Jurkat, Clone E6-1 (cell line): ENCODE measurements at places on chromosomes 12 and 14.
A peak's percentile ranks its signal among the peaks of the same experiment; 100 is the strongest.

DNA sequence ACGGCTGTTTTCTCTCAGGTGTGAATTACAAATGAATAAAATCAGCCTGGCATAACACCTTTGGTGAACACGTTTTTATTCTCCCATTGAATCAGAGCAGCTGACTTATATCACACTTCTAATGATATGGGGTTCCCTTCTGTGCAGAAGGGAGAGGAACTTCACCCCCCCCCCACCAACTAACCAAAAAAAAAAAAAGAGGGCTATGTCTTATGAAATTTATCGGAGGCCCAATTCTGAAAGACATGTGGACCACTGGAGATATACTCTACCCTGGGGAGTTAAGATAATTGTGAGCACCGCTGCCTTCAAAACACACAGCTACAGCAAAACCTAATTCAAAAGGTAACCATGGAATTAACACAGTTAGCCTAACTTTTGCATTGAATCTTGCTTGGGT lies 4.6 kb downstream of the BCL11B start:
- no peak for DNase-seq

DNA sequence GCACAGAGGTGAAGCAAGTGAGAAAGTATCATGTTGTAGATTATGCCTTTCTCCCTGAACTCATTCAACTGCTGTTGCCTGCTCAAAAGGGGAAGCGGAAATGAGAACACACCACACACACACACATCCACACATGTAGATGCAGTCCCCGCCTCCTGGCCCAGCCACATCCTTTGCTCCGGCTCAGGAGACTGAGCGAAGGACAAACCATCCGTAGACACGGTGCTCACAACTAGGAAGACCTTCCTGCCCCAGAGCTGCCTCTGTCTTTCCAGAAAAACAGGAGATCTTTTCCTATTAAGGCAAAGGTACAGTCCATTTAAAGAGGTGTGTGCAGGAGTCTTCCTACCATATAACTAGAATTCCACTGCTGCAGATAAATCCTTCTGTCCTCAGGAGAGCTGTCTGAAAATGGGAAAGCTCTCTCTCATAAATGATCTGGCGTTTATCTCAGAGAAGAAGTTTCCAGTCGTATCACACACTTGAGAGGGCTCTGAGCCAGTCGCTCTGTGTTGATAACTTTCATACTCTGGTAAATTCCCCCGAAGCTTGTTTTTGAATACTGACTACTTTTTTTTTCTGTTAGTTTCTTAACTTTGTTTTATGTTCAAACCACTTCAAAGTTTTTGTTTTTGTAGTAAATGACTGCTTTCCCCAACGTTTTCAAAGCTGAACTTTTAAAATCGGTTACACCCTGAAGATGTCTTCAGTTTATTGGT lies at the start of gene TESPA1:
Gene TESPA1 (minus strand): TSS at position 105 of the 719 bp plus-strand sequence. CDS start 10,200 bp downstream, outside the sequence.
- peak; percentile 95 for DNase-seq

DNA sequence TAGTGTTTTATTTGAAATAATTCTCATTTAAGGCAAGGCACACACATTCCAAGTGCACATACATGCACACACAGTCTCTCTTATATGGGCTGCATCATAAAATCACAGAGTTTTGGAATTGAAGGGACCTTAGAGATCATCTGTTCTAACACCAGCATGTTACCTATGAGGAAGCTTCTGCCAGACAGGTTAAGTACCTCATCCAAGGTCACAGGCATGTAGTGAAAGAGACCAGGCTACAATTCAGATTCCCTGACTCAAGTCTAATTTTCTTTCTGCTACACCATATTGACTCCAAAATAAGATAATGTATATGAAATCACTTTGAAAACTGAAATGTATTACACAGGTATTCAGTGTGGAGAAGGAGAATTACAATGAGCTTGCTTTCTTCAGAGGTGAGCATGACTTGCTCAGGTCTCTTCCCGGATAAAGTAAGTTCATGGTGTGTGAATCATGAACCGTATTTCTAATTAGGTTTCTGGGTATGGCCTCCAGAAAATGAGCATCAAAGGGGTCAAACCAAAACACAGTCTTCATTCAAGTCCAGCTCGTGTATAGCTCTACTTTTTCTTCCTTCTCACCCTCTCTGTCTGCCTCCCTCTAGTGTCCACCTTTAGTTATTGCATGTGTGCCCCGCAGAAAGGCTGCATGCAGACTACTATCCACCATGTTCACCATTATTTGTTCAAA lies 411.9 kb downstream of the FUT8 start:
- DNase-seq: peak; percentile 78

- no peak for DNase-seq
These were observed 509.6 kb downstream of the NOVA1 start for GRCh38 chr14:26088275-26088674.

- no peak for DNase-seq
These were observed 71.6 kb downstream of the FGD4 start for GRCh38 chr12:32470936-32471470.

- no peak for DNase-seq
These were observed 34.8 kb upstream of the FRMD6 start for GRCh38 chr14:51616724-51617409.

GRCh38 chr14:59200195-59200594 lies 11.7 kb downstream of the DAAM1 start:
- no peak for DNase-seq

- DNase-seq: no peak
These were observed 124.7 kb downstream of the EPS8 start for GRCh38 chr12:15664491-15664890.

DNA sequence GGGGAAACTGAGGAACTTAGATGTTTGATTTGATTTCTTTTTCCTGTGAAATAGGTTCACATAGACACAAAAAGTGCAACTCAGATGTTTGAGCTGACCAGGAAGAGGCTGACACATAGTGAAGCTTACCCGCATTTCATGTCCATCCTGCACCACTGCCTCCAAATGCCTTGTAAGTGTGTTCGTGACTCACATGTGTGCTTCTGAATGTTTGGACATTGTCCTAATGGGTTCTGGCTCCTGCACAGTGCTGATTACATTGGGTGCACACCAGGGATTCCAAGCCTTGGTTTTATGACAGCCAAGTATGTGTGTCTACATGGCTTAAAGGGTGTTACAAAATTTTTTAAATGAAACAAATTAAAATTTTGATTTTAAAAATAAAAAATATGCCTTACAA lies 137.4 kb downstream of the DAAM1 start:
- no peak for DNase-seq

DNA sequence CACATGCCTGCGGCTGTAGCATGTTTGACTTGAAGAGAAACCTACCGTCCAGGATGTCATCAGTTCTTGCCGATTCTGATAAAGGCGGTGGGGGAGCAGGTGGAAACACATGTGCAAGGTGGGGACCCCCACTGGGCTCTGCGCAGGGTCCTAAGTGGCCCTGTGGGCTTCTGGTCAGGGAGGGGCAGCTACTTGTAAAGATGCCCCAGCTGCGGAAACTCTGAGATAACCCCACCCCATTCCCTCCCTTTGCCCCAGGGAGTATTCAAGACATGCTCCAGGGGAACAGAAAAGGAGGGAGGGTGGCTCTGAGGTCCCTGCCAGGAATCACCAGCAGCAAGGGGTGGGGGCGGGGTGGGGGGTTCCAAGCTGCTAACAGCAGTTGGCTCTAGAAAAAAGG lies 67.6 kb downstream of the PIWIL1 start:
- DNase-seq: no peak

GRCh38 chr12:44511289-44511688 lies 364.8 kb downstream of the NELL2 start:
- no peak for DNase-seq

- no peak for DNase-seq
These were observed 153.1 kb downstream of the ANO6 start for GRCh38 chr12:45368841-45369489.

DNA sequence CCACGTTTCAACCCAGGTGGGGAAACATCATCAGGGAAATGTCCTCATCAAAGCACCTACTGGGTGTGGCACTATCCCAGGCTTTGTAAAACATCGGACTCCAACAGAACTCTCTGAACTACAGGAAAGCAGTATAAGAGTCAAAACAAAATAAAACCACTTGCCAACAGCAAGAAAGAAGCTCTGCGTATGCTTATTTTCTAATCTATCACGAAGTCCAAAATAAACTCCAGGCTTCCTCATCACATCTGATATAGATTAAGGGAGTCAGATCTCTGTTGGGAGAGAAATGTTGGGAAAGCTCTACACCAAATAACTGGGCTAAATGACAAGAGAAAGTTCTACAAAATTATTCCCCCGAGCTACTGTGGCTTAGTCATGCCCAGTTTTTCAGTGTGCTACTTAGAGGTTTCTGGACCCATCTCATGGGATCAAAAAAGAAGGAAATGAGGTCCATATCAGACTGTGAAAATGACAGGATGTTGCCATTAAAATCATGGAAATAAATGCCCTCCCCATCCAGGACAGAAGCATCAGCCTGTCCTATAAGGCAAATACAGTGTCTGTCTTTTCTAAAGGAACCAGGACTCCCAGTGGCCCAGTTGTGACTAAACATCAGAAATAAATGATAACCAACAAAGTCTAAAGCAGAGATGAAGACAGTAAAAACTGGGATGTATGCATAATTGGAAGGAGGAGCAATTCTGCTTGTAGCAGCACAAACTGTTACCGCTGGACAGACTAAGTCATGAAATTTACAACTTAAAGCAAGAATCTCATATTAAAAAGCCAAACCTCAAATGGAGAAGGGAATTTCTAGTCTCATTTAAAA lies 149.5 kb downstream of the STXBP6 start:
- DNase-seq: no peak

GRCh38 chr14:100616854-100617409 lies 29.7 kb upstream of the BEGAIN start:
- no peak for DNase-seq

GRCh38 chr14:55245657-55246268 lies 25.5 kb upstream of the FBXO34 start:
- DNase-seq: peak; percentile 23

DNA sequence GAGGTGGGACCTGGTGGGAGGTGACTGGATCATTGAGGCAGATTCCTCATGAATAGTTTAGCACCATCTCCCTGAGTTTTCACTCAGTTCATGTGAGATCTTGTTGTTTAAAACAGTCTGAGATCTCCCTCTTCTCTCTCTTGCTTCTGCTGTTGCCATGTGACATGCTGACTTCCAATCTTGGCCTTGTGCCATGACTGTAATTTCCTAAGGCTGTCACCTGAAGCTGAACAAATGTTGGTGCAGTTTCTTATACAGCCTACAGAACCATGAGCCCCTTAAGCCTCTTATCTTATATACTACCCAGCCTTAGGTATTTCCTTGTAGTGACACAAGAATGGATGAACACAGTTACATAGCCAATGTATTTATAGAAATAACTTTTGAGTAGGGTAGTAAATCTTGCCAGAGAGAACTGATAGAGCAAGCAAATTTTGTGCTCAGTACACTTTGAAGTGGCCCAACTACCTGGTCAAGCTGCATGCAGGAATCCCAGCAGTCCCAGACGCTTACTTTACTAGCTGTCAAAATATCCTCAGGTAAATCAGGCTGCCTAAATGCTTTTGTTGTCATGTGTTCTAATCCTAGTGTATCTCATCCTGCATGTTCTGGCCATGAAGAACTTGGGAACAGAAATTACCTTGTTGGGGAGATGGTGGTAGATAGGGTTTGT lies 445.6 kb upstream of the MIS18BP1 start:
- no peak for DNase-seq

GRCh38 chr12:20946732-20947131 lies 136.2 kb downstream of the SLCO1B3 start:
- peak; percentile 28 for DNase-seq

DNA sequence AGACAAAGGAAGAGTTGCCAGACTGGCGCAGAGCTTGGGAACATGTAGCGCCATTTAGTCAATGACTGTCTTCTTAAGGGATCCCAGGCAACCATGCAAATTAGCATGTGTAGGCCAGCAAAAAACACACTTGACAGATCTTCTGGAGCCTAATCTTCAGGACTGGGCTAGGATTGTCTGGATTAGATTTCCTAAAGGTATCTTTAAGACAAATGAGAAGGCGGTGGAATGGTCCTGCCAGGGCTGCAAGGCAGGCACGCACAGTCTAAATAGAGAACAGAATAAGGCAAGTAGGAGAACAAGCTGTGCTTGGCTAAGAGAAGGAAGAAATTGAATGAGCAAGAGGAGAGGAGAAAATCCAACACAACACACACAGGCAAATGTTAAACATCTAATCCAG lies 80.0 kb downstream of the CIT start:
- no peak for DNase-seq

GRCh38 chr12:123120452-123121166 lies 30.3 kb downstream of the PITPNM2 start:
- DNase-seq: no peak

GRCh38 chr14:92401561-92401960 lies 78.6 kb downstream of the SLC24A4 start:
- no peak for DNase-seq

DNA sequence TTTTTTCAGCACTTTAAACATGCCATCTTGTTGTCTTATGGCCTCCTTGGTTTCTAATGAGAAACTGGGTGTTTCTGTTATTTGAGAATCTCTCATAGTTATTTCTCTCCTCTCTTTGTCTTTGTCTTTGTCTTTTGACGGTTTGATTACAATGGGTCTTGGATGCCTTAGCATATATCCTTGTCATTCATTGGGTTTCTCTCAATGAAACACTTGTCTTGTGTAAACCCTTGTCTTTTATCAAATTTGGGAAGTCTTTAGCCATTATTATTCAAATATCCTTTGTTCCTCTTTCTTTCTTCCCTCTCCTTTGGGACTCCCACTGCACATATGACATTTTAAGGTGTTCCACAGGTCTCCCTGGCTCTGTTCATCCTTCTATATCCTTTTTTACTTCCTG lies 373.5 kb upstream of the TBX3 start:
- DNase-seq: no peak

- no peak for DNase-seq
These were observed 80.3 kb downstream of the AVPR1A start for GRCh38 chr12:63070709-63071108.

DNA sequence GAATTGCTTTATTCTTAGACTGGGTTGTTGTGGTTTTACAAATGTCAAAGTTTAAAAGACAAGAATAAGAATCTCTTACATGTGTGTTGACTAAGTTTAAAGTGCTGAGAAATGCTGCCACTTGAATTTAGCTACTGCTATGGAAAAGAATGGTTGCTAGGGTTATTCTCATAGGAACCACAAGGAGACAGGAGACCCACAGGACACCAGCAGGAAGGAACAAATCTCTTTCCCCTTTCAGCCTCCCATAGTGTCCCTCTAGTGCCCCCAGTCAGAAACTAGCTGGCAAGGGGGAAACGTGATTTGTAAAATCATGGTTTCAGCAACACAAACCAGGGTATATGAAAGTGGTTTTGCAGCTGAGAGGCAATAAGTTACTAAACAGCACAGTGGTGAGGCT lies 102.7 kb downstream of the ST8SIA1 start:
- no peak for DNase-seq

GRCh38 chr12:91355150-91356006 lies 172.8 kb upstream of the DCN start:
- DNase-seq: peak; percentile 26
